ENCODE measurements at places on chromosomes 6 and 20. TPM values are rescaled to one million over a fixed set of nuclear protein-coding genes. Genes with fewer than 3 reads are reported as not detected.

GRCh38 chr20:3420211-3420707 is 12.8 kb upstream of the DNAAF9 start:
- no peak for DNase-seq

GRCh38 chr6:38836585-38836984 is 121.5 kb downstream of the DNAH8 start:
- no peak for DNase-seq

DNA sequence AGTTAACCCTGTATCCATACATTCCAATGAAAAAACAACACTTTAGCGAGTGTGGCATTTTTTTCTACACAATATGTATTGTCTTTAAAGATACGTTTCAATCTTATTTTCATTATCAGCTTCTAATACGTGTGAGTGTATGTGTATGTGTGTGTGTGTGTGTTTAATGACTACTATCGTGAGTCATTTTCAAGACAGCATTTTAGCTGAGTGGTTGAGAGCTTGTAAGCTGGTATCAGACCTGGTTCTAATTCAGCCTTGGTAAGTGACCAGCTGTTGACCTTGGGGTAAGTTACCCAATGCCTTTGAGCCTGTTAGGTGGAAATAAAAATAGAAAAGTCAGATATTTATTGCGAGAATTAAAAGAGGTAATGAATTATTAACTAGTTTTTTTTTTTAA is 320.0 kb upstream of the NT5E start:
- no peak for DNase-seq

DNA sequence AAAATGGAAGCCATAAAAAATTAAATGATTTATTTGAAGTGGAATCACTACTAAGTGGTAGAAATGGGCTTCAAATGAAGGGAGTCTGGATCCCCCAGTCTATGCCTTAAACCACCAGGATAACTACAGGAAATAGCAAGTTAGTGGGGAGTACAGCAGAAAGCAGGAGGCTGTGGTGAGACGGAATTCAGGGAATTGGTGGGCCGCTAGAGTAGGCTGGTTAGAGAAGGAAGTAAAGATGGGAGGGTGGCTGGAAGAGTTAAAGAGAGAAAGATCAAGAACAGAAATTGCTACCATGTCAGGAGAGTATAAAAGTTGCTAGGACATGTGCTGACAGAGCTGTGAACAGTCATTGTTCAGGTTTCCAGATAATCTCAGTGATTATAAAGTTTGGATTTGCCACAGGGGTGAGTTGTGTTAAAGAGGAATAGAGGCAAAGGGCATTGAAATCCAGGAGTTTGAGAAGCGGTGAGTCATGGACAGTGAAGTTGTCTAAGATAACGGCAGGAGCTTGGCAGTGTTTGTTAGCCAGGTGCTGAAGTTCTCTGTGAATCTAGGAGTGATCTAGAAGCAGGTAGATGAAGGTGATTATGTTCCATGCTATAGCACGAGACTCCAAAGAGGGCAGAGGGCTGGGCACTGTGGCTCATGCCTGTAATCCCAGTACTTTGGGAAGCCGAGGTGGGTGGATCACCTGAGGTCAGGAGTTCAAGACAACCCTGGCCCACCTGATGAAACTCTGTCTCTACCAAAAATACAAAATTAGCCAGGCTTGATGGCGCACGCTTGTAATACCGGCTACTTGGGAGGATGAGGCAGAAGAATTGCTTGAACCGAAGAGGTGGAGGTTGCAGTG is 13.7 kb upstream of the HINT3 start:
- DNase-seq: no peak

DNA sequence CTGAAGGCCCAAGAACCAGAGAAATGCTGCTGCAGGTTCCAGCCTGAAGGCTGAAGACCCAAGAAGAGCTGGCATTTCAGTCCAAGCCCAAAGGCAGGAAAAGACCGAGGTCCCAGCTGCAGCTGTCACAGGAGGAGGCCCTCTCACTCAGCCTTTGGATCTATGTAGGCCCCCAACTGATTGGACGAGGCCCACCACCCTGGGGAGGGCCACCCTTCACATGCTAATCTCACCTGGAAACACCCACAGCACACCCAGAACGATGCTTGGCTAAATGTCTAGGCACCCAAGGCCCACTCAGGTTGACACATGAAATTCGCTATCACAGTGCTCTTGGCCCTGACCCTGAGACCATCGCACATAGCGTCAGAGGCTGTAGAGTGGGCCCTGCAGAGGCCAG is 6.8 kb downstream of the SLCO4A1 start:
- DNase-seq: peak; percentile 64

The MEI4 gene
- total RNA-seq: 0.09 TPM

GRCh38 chr6:95785785-95786184 is 208.4 kb downstream of the MANEA start:
- no peak for DNase-seq

DNA sequence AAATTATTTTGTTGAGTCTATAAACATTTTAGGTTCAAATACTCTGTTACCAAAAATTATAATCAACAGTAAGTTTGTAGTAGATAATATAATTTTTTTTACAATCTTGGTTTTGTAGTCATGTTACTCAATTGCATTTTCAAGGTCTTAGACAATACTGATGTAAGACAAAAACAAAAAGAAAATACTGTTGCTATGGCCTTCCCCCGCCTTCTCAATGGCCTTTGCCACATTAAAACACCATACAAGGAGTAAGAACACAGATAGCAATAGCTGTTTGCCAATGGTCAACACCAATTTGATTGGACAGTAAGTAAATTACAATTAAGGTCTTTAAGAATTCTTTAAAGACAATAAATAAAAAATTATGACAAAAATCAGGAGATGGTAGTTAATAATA is 450.2 kb downstream of the CDC5L start:
- no peak for DNase-seq

The INSM1 gene
- total RNA-seq: not detected

DNA sequence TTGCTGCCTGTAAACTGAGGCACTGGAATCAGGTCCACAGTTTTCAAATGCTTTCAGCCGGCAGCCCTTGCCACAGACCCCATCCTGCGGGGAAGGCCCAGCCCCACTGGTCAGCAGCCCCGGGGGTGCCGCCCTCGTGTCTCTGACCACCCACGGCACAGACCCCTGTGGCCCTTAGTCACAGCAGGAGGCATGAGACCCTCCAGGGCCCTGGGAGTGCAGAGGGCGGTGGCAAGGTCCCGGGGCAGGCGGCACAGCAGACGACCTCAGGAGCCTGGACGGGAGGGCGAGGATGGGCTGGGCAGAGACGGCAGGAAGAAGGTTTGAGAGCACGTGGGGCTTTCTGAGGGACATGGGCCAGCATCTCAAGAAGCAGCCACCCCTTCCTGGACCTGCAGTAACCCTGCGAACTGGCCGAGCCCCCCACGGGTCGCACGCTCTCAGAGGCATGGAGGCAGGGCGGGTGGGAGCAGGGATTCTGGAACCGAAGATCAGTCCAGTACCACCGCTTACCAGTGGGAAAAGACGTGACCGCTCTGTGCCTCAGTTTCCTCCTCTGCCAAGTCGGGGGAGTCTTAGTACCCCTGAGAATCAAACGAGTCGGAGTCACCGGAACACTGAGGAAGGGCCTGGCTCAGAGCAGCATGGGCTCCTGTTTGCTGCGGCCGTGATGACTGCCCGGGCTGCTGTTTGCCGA is 140.7 kb downstream of the TAF4 start:
- DNase-seq: peak; percentile 64

DNA sequence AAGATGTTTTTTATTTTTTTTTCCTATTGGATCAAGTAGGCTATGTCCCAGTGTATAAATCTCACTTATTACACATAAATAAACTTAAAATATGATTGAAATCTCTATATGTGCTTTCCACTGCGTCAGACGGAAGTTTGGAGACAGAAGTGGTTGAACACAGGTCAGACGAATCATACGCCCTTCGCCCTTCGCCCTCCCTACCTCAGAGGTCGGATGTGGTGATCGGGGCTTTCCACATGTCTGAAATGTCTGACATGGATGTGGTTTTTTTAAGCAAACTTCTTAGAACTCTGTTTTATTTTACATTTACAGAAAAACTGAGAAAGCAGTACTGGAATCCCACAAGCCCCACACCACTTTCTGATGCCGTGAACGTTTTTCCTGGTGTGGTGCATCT is 344.4 kb downstream of the THBS2 start:
- no peak for DNase-seq

- DNase-seq: no peak
These were observed 43.1 kb upstream of the BEND6 start for GRCh38 chr6:56911847-56912246.
